NCI-H345 (cell line): ENCODE measurements at places on chromosomes 1 and 21.

DNA sequence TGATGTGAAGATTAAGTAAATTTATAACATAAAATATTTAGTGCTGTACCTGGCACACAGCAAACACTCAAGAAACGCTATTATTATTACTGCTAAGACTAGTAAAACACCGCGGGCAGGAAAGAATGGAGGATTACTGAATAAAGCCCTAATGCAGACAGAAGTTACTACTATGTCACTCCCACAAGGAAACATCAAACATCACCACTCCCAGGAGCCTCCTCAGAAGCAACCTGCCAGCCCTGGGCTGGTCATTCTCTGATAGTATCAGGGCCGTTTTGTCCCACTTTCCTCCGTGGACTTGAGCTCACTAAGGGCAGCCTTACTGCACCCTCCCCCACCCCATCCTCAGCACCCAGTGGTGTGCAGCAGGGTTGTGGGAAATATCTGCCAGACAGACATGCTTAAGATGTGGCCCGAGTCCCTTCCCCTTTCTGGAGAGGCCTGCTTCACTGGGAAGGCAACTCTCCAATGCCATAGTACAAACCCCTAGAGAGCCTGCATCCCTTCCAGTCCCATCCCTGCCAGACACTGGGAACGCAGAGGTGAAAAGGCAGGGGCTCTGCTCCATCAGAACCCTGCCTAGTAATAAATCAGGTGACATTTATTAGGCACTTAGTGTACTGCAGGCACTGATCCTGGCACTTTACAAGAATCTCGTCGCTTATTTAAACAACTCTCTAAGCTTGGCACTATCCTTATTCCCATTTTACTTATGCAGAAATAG lies 41.7 kb upstream of the ECE1 start:
- no peak for DNase-seq

GRCh38 chr1:23081376-23081775 lies 62.1 kb downstream of the KDM1A start:
- DNase-seq, result no peak

DNA sequence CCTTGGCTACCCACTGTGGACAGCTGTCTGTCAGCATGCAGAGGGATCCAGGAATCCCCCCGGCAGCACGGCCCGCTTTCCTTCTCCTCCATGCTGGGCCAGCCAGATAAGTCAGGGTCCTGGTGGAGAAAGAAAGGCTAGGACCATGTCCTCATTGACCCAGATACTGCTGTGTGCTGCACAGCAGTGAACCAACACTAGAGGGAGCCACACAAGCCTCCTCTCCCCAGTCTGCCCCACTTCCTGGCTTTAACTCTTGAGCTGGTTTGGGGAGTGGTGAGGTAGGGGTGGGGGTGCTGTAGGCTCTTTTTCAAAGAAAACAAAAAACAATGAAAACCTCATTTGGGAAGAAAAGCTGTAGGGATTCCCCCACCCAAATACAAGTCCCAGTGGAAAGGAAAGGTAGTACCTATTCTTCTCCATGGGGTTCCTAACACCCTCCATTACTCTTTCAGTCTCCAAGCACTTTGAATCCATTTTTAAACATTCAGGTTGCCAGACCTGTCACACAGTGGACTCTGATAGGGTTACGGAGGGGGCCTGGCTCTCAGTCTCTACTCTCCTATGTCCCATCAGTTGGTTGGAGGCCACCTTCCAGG lies 84.9 kb upstream of the CD1D start:
- no peak for DNase-seq

DNA sequence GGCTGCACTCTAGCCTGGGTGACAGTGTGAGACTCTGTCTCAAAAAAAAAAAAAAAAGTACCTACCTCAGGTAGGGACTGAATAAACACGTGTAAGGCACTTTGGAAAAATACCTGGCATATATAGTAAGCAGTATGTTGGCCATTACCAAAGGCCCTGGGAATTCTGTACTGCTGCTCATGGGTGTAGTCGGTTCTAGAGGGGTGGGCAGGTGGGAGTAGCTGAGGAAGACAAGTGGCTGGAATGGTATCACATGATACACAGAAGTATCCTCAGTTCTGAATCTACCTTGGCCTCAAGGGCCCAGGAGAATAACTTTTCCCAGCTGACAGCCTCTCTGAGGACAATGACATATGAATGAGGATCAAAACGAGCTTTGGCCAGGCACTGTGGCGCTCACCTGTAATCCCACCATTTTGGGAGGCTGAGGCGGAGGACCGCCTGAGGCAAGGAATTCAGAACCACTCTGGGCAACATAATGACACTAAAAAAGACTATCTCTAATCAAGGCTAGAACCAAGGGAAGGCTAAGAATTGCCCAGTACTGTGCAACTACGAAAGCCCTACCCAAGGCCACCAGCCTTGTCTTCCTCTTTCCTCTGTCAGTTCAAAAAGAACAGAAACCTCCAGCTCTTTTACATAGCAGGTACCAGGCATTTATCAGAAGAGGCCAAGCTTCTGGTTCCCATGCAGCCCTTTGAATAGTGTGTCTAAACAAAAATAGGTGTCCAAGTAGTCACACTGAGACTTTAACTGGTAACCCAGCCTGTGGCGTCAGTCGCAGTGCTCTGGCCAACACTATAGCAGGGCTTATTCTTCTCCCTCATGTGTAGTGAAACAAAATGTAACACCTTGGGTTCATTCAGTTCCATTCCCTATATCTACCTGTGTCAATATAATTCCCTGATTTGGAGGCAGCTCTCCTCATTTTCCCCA lies 10.2 kb downstream of the MMACHC start:
- DNase-seq, result no peak

DNA sequence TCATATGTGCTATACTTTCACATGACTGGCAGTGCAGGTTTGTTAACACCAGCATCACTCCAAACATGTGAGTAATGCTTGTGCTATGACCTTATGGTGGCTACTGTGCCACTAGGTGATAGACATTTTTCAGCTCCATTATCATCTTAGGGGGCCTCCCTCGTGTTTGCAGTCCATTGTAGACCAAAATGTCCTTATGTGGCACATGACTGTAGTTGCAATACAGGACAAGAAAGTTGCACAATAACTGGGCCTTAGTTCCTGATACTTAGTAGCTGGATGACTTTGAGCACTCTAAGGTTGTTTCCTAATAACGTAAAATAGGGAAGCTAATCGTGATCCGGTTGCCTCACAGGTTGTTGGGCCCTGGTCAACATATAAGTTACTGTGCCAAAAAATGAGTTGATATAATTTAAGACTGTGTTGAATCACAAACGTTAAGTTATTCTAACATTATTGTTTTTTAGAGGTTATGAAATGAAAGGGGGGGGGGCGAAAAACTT lies 511 bp upstream of the SNX27 start:
- no peak for DNase-seq

DNA sequence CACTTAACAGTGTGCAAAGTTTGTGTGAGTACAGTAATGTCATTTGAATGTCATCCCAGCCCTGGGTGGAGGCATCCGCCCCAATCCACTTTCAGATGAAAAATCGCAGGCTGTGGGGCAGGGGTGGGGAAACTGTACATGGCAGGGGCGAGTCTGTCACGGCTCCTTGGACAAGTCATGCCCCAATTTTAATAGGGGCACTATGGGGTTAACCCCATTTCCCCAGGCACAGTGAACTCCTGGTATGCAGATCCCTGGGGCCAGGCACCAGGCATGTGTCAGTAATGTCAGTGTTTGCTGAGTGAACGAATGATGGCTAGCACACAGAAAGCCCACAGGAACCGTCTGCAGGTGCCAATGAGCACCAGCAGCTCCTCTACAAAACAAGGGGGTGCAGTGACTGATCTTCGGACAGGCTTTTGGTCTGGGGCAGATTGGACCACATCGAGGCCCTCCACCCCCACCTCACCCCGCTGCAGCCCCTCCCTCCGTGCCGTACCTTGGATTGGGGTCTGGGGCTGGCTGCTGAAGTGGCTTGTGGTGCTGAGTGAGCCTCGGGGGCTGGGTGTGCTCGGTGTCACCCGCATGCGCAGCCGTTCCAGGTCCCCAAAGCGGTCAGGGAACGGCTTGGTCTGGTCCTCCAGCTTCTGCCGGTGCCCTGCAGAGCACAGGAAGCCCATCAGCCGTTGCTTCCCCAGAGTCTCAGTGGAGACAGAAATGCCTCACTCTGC lies 23.2 kb downstream of the RUNX3 start:
- no peak for DNase-seq

- DNase-seq, result peak; percentile 32
These were observed 13.3 kb downstream of the F3 start for GRCh38 chr1:94528299-94528698.

GRCh38 chr1:10429868-10430215 lies 391 bp upstream of the CENPS start:
- peak; percentile 31 for DNase-seq

GRCh38 chr1:52553362-52554266 lies 722 bp upstream of the TUT4 start:
- peak; percentile 81 for DNase-seq

- peak; percentile 41 for DNase-seq
These were observed 4.2 kb upstream of the C1orf174 start for GRCh38 chr1:3904006-3904842.
